ENCODE measurements at places on chromosomes 4 and X.

DNA sequence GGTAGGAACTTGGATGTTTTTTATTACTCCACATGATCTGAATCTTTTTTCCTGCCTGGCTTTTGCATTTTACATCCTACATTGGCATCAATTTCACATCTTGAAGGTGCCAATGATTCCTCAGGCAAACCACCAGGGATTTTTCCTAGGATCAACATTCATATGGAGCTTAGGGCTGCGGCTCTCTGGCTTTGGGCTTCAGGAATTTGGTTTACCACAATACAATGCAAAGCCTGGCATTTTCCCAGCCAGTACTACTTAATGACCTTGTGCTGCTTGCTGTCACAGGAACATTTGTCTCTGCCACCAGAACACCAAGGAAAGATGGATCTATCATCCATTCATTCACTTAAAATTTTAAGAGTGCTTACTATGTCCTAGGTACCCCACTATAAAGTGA, 180.7 kb downstream of the PDGFC start:
- no peak for DNase-seq

- DNase-seq, result no peak
Observed at GRCh38 chr4:162699629-162700028, 467.1 kb downstream of the NAF1 start.

GRCh38 chrX:18389966-18390365, 35.4 kb upstream of the CDKL5 start:
- DNase-seq, result no peak

DNA sequence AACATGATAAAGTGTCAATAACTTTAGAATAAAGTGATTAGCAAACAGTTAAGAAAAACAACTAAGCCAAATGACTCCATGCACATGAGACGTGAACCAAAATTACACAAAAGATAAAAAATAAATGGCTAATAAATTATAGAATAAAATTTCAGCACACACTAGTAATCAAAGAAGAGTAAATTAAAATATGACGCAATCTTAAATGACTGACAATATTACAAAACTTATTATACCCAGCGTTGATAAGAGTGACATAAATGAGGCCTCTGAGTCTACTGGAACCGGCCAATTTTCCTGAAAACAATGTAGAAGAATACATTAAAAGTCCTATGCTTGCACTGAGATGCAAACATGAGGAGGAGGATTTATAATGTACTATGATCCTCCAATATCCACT, 187.4 kb downstream of the DHX15 start:
- no peak for DNase-seq

DNA sequence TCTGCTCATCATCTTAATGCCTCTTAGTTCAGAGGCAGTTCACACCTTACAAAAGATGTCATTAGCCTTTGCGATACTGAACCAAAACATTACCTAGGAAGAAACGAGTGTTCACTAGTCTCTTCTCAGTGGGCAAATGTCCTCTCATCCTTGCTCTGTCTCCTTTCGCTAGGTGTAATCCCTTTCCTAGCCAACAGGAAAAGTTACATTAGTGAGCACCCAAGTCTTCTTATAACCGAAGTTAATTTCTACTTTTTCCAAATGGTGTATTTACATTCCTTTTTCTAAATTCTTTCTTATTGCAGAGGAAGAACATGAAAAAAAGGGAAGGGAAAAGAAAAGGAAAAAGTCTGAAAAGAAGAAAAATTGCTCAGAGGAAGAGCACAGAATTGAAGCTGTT, 46.9 kb downstream of the SMIM31 start:
- DNase-seq, result no peak

DNA sequence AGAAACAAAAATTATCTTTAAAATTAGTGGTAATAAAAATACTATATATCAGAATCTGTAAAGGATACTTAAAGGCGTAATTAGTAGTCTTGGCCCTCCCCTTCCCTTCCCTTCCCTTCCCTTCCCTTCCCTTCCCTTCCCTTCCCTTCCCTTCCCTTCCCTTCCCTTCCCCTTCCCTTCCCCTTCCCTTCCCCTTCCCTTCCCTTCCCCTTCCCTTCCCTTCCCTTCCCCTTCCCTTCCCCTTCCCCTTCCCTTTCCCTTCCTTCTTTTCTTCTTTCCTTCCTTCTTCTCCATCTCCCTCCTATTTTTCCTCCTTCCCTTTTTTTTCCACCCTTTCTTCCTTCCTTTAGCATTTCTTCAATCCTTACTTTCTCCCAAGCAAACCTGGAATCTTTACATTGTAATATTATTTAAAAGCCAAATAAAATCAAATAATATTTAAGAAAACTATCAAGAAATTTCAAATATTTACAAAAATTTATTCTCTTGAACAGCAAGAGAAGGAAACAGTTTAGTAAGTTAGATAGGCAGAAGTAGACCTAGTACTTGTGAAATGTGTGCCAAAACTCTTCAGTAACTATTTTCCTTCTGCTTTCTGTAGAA, 379.8 kb upstream of the ATOH1 start:
- DNase-seq, result no peak

DNA sequence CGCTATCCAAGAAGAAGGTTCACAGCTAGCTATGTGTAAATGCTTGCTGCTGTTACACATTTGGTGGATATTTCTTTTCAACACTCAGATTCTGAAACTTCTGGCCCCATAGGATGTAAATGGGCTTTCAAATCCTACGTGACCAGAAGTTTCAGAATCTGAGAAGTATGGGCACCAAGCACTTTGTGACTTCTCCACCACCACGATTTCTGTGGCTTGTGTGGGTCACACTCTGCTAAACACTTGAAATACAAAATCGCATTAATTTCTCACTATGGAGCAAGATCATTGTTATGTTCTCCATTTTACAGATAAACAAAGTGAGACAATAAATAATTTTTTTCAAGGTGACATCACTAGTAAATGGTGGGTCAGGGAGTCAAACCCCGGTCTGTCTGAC, 259.4 kb upstream of the JADE1 start:
- no peak for DNase-seq

- no peak for DNase-seq
Observed at GRCh38 chr4:148004228-148004857, 272.5 kb downstream of the ARHGAP10 start.

GRCh38 chr4:185738820-185739219, 73.2 kb downstream of the SORBS2 start:
- no peak for DNase-seq

DNA sequence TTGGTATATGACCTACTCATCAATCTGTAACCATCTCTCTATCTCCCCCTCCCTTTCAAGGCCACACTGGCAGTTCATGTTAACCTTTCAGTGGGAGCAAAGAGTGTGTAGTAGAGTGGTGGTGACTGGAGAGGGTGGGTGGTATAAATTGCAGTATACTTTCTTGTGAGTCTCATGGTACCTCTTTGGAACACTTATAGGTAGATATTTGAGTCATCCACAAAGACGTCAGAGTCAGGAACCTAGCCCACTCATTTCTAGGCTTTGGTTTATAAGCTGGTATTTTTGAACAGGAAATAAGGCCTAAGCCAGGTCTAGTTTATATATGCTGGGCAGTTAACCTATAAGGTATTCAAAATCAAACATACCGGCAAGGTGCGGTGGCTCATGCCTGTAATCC, 36.3 kb downstream of the RLIM start:
- no peak for DNase-seq

DNA sequence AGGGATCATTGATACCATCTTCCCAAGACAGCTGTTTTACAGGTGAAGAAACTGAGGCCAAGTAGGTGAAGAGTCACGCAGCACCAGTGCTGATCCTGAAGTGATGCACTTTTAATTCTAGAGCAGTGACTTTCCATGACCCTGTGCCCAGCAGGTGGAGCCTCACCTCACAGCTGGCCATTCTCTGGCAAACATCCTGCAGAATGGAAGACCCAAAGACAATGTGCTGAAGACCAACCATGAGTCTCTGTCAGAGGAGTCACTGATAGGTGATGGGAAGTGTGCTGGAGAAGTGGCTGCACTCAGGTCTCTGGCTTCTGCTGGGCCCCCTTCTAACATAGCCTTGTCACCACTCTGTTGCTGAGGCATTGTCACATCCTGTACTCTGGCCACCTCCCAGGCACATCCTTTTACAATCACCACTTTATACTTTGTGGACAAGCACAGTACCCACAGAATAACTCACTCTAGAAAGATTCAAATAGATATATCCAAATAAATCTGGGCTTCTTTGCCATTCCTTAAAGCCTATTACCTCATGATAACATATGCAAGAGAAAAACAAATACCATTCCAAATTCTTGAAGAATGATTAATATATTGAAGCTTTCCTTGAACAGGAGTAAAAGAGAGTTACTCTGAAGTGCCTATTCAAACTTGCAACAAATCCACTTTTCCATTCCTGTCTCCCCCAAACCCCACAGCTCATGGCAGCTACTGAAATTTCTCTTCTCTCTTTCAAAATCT, 64.1 kb upstream of the SCOC start:
- DNase-seq, result no peak

DNA sequence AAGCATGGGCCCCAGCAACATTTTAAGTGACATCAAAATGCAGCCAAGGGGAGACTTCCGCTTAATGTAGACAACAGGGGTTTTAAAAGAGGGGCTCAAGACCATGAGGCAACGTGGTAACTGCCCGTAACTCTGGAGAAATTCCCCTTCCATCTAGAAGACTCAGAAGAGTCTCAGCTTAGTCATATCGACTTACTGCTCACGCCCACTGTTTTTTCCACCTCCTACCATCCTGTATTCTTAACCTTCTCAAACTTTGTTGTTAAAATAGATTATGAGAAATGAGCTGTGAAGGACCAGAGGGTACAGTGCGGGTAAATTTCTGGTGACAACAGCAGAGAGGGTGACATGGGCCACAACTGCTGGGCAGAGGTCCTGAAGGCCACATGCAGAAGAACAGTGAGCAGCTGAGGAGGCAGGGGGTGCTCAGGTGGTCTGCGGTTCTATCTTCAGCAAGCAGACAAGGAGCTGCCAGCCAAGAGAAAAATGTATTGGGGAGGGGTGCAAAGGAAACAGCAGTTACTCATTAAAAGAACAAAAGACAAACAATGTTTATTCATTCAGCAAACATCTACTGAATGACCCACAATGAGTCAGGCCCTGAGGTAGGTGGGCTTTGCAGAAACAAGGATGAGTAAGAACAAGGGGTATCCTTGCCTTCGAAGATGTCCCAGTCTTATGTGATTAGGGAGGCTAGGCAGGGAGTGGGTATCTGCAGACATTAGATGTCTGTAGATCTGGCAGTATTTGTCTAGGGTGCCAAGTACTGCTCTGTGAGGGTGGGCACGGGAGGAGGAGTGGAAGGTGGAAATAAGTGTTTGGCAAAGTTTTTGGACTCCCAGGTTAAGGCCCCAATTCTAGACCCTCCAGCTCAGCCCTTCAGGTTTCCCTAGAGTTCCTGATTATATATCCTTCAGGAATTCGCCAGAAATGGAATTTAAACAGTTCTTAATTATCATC, 175.3 kb downstream of the TSPAN5 start:
- no peak for DNase-seq

GRCh38 chr4:40564004-40564403, 65.7 kb downstream of the RBM47 start:
- DNase-seq, result no peak

- no peak for DNase-seq
Observed at GRCh38 chr4:47110546-47111132, 79.3 kb downstream of the GABRB1 start.

- no peak for DNase-seq
Observed at GRCh38 chrX:137194164-137194563, 160.4 kb upstream of the GPR101 start.

DNA sequence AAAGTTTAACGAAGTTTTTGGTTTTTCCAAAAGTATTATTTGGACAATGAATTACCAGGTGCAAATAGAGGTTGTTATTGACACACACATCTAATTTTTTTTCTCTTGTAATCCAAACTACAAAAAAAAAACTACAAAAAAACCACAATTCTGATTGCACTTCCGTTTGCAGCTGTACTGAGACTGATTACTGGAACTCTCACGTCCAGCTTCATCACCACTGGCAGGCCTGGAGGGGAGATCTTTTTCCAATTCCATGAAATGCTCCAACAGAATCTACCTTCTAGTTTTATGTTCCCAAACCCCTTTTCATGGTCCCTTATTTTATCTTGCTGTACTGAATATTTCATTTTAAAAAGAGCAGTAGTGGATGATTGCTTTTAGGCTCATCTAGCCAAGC, 1118.3 kb downstream of the C4orf33 start:
- no peak for DNase-seq

GRCh38 chr4:30601070-30601865, 118.9 kb upstream of the PCDH7 start:
- DNase-seq, result no peak
